GM12878 (cell line): ENCODE measurements at places on chromosomes 5 and 9. TPM values are rescaled to one million over a fixed set of nuclear protein-coding genes. Genes with fewer than 3 reads are reported as not detected.

Gene LCP2
- polyA plus RNA-seq: 15.0 and 15.3 TPM in 2 replicates

Gene SLC1A3
- polyA plus RNA-seq: 3.0 and 4.4 TPM in 2 replicates

Gene ZBED3
- polyA plus RNA-seq: 1.4 and 2.9 TPM in 2 replicates

DNA sequence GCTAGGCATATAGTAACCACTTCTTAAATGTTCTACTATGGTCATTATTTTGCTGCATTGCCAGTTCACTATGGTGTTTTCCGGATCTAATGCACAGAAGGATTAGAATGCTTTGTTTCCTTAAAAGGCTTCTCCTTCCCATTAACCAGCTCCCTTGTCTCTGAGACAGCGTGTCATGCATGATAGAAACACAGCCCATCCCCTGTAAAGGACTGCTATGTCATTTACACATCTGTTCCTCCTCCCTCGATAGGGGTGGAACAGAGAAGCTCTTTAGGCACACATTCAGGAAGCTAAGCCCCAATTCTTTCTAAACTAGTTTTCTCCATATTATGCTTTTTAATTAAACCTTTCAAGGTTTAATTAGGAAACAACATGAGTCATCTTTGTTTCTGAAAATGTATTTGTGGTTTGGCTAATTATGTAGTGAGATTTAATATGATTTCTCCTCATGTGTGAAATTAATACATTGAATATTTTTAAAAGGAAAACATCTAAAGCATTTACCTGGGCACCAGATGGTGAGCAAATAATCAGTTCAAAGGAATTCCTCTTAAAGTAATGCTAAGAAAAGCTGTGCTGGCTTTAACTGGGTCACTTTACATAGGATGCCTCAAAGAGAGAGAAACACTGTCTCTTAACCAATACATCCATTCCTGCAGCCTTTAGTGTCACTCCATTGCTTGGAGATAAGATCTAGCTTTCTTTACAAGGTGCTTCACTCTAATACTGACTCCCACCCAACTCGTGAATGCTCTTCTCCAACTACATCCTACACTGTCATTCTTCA, 133.3 kb upstream of the PPP1R2B start:
- DNase-seq: no peak

DNA sequence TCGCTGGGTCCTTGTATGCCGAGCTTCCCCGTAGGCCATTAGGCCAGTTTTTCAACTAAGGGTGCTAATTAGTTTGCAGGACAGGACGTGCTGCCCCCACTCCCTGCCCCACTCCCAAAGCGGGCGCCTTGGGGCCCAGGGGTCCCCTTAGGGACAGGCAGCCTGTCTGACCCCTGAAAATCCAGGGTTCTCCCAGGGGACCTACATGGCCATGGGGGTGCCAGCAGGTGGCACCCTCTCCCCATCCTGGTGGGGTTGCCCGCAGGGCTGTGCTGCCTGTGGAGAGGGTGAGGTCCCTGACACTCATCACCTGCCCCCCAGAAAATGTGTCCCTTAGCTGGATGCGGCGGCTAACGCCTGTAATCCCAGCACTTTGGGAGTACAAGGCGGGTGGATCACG, 8.5 kb upstream of the CCDC187 start:
- no peak for DNase-seq

DNA sequence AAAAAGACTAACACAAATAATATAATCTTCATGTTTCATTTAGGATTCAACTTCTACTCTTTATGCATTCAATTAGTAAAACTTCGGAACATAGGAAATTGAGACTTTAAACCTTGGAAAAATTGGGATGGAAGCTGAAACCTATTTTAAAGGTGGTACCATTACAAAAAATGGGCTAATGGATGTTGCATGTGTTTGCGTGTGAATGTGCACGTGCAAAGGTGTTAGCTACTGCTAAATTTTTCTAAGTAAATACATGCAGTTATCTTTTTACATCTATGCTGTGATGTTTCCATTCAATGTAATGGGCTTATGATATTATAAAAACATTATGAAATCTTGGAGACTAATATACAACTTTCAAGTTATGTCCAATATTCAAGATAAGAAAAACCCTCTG, 134.8 kb downstream of the CDH10 start:
- no peak for DNase-seq

- no peak for DNase-seq
Measured at GRCh38 chr9:116149844-116150243, 3.7 kb upstream of the PAPPA start.

GRCh38 chr9:69452110-69452782, 127.2 kb downstream of the ENTREP1 start:
- no peak for DNase-seq

DNA sequence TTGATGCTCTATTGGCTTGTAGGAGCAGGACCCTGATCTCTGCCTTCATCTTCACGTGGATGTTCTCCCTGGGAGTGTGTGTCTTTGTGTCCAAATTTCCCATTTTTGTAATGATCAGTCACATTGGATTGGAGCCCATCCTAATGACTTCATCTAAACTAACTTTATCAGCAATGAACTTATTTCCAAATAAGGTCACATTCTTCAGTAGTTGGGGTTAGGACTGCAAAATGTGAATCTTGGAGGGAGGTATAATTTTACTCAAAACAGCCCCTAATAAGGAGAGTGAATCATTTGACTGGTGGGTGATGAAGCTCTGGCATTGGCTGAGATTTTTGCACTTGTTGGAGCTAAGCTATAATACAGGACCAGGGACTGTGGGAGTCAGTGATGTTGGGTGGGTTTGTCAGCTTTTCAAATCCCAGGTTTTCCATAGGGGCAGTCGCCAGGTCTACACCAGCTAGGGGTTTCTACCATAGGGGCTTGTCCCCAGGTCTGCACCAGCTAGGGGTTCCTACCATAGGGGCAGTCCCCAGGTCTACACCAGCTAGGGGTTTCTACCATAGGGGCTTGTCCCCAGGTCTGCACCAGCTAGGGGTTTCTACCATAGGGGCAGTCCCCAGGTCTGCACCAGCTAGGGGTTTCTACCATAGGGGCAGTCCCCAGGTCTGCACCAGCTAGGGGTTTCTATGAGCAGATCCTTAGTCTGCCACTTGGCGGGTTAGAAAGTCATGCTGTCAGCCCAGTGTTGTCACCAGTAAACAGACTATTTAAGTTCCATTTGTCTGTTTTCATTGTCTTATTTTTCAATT, 382.6 kb upstream of the DAP start:
- DNase-seq: no peak

GRCh38 chr5:85538362-85538761, 1079.4 kb upstream of the COX7C start:
- DNase-seq: no peak

GRCh38 chr5:144403058-144403457, 232.4 kb downstream of the KCTD16 start:
- DNase-seq: no peak

DNA sequence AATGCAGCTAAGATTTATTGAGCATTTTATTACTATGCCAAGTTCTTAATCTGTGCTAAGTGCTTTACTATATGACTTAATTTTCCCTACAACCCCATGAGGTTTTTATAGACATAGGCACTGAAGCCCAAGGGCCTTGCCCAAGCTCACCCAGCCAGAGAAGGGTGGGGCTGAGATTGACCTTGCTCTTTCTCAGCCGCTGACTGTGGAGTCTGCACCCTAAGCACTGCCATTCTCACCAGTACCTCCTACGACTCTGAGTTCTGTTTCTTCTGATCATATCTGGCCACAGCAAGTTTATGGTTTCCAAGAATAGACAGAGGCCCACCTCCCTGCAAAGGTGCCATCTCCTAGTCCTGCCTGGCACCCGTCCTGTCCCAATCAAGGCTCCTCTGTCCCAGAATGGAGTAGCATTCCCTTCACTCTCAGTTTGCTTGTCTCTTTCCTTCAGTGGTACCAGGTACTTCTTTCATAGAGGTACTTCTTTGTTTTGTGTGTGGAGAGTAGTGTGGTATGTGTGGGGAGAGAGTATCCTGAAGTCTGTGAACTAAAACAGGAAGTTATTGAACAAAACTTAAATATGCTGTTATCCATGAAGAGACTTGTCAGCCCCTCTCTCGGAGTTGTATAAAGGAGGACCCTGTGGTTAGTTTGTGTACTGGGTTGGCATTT, 42.6 kb downstream of the CSF1R start:
- no peak for DNase-seq

DNA sequence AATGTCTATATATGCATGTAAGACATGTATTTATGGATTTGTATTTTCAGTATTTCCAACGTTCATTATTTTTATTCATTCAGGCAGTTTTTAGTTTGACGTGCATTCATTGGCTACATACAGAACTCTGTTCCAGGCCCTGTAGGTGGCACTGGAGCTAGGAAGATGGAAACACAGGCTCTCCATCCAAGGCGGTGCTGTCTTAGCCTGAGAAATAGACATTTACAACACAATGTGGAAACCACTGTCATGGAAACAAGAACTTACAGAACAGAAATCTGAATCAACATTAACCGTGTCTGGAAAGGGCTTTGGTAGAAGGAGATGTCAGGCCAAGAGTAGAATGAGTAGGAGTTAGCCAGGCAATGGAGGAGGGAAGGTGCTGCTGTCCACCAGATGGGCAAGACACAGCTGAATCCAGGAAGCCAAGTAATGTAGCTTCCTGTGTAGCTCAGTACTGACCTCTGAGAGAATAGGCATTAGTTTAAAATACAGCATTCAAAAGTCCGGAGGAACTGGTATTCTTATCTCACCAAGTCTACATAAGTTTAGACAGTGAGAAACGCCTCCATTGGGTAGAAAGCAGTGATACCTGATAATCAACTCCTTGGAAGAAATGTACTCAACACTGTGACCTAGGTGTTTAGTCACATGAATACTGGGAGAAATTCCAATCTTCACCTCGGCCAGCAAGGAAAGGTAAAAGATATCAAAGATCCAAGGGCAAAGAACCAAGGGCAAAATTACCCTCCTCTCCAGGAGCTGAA, 388.6 kb upstream of the CDH6 start:
- no peak for DNase-seq

- DNase-seq: no peak
Measured at GRCh38 chr9:123216251-123216797, 52.1 kb downstream of the STRBP start.

- DNase-seq: no peak
Measured at GRCh38 chr9:77218612-77219011, 41.3 kb downstream of the VPS13A start.

- DNase-seq: no peak
Measured at GRCh38 chr5:124859027-124859426, 112.6 kb upstream of the ZNF608 start.

DNA sequence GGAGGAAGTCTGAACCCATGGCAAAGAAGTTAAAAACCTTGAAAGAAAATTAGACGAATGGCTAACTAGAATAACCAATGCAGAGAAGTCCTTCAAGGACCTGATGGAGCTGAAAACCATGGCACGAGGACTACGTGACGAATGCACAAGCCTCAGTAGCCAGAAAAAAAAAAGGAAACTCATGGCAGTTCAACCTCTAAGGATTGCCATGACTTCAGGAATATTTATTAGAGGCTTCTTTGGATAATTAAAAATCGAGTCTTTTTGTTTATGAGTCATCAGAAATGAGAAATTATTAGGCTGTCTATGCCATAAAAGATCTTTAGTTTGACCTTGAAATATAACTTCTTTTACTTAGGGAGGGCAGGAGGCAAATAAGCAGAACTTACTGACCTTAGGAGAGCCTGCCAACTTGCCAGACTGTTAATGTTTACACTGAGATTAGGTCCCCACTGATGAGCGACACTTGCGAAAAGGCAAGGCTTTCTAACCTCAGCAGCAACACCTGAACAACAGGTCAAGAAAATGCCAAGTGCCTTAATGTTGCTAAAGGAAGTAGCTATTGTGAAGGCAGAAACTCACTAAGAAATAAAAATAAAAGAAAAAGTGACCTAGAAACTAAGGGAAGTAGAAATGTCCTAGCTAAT, 55.2 kb upstream of the TUSC1 start:
- DNase-seq: no peak

- DNase-seq: no peak
Measured at GRCh38 chr5:111422747-111423720, 89.3 kb downstream of the STARD4 start.

- DNase-seq: no peak
Measured at GRCh38 chr5:165620394-165620793, 2115.0 kb downstream of the MAT2B start.

- DNase-seq: no peak
Measured at GRCh38 chr5:80139466-80139972, 104.4 kb downstream of the THBS4 start.

GRCh38 chr5:105593011-105593760, 2030.6 kb upstream of the NUDT12 start:
- DNase-seq: no peak

DNA sequence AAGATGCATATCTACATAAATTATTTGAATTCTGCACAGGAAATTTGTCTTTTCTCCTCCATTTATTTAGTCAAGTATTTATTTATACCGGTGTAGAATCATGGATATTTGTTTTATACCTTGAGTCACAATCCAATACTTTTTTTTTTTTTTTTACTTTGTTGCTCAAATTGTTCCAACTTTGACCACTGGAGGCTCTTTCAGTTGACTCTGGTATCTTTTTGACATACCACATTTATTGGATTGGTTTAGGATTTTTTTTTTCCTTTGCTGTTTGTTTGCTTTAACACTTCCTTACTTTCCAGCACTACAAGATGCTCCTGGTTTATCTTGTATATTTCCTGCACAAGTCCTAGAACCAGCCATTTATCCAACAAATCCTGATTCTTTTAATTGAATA, 543.1 kb upstream of the RIOK2 start:
- no peak for DNase-seq

GRCh38 chr5:57653636-57654290, 171.2 kb upstream of the ACTBL2 start:
- no peak for DNase-seq

- no peak for DNase-seq
Measured at GRCh38 chr5:179240561-179240960, 104.7 kb downstream of the ADAMTS2 start.
